Stimulated activated naive CD8-positive, alpha-beta T cell treated with anti-CD3 and anti-CD28 coated beads, Interleukin-15, amount 100 ng/mL, for 72 hours (primary cell): ENCODE measurements at places on chromosomes 4 and X.

GRCh38 chr4:125244848-125245450 is 69.8 kb upstream of the FAT4 start:
- DNase-seq: no peak

- no peak for DNase-seq
These were observed 125.0 kb downstream of the AKAP4 start for GRCh38 chrX:50075630-50076339.

- no peak for DNase-seq
These were observed 31.6 kb upstream of the SOD3 start for GRCh38 chr4:24763631-24764297.

DNA sequence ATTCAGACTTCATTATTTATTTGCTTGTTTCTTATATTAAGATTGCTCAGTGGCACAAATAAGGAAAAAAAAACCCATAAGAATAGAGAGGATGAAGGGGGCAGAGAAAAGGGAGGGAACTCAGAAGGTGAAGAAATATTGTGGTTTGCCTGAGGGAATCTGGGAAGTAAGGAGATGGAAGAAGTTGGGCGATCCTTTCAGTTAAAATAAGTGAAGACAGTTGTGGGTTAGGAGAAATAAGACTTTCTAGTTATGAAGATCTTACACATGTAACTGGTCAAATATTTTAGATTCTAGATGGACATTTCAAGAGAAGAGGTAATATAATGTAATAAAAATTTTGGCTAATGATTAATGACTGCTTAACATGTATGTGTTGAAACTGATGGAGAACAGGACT is 138.7 kb upstream of the LIMCH1 start:
- DNase-seq: no peak

GRCh38 chrX:71453056-71453455 is 79.8 kb upstream of the OGT start:
- no peak for DNase-seq

DNA sequence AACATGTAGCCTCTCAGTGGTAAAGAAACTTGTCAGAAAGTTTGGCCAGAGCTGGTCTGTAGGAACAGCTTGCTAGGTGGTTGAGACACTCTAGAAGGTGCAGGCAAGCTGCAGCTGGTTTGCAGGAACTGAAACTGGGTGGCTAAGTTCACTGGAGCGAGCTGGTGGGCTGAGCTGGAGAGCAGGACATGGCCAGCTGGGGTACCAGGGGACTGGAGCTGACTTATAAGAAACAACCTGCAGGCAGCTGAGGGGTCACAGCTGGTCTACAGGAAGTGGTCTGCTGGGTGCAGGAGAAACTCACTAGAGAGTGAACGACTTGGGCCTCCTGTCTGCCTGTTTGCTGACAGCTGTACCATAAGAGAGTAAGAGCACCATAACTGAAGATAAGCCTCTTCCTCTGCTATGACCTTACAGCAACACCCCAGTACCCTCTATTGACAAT is 157.1 kb upstream of the LNX1 start:
- no peak for DNase-seq

DNA sequence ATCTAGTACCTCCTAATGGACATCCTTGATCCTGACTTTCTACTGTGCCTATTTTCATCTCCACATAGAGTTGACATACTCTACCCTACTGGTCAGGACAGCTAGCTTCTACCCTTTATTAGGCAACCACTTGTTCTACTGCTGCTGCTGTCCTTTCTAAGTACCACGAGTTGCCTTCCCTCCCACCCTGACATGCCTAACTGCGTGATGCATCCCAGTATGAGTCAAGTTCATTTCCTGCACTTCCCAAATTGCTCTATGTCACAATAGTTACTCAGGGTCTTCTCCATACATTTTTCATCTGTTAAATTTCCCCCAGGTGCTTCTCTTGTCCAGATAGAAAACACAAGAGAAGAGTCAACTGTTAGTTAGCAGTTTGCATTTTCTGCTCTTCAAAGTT is 133.4 kb downstream of the TBC1D19 start:
- DNase-seq: no peak

DNA sequence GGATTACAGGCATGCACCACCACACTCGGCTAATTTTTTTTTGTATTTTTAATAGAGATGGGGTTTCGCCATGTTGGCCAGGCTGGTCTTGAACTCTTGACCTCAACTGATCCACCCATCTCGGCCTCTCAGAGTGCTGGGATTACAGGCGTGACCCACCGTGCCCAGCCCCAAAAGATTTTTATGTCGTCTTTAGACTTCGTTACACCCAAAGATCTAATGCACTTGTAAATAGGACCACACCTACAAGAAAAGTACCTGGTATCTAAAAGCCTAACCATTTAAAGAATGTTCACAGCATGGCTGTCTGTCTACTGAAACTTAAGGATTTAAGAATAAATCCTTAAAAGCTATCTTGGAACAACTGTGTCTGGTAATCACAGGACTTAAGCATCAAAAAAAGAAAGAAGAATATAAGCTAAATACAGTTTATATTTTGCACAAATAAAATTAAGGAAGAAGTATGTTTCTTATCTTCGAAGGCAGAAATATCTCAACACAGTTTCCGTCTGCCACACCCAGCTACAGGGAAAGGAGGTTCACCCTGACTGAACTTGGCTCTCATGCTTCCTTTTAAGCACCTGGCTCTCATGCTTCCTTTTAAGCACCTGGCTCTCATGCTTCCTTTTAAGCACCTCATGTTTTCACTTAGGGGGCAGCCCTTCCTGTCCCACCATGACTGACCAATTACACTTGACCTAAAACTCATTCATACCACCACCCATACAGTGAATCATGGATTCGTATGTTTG is 92.0 kb upstream of the STS start:
- DNase-seq: no peak

DNA sequence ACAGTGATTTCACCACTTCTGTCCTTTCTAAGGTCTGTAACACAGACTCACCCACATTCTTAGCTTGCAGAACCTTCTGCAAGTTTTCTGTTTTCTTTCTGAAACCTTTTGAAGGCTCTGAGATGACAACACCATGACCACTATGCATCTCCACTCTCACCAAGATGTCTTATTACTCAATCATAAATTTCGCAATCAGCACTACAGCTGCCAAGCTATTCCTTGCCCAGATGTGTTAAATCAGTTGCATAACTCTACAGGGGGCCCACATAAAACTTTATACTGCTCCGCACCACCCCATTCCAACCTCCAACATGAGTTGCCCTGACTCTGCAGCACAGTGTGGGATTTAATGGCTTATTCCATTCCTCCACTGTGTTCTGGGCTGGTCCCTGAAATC is 229.9 kb downstream of the COL25A1 start:
- DNase-seq: no peak

- DNase-seq: no peak
These were observed 100.3 kb upstream of the USP9X start for GRCh38 chrX:40984962-40985361.

- no peak for DNase-seq
These were observed 107.2 kb downstream of the ATP11C start for GRCh38 chrX:139825618-139826017.

GRCh38 chr4:173448103-173448502 is 49.2 kb upstream of the SCRG1 start:
- no peak for DNase-seq

- DNase-seq: no peak
These were observed 4.6 kb upstream of the LUZP4 start for GRCh38 chrX:115284877-115285276.

DNA sequence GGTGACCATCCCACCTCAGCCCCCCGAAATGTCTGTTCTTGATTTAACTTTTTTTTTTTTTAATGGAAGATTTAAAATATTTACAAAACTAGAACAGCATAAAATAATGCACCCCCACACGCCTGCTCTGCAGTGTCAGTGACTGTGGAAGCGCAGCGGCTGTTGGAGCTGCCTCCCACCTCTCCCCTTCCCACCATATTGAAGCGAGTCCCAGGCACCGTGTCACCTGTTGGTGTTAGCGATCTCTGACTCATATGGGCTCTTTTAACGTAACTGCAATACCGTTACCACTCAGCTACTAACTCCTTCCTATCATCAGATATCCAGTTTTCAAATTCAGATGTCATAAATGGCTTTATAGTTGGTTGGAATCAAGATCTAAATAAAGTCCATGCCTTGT is 17.1 kb upstream of the TADA2B start:
- DNase-seq: no peak

- DNase-seq: no peak
These were observed 83.6 kb upstream of the TMEM33 start for GRCh38 chr4:41851621-41852020.

DNA sequence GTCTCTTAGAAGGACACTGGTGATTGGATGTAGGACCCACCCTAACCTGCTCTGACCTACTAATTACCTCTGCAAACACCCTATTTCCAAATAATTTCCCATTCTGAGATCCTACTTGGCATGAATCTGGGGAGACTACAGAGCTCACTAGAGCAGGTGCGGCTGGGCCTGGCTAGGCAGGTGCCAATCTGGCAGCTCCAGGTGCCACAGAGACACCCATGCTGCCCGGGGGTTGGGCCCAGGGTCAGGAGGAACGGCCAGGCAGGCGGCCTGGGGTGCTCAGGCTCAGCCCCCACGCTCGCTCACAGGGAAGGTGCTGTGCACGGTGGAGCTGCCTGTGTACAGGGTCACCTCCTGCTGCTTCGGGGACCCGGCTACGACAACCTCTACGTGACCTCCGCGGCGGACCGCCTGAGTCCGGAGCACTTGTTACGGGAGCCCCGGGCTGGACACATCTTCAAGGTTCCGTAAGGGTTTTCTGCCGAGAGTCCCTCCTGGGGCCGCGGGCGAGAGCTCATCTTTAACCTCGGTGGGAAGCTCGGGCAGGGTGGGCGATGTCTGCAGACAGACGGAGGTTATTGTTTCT is 26.5 kb upstream of the PLCXD1 start:
- no peak for DNase-seq

- DNase-seq: no peak
These were observed 20.4 kb downstream of the MAML3 start for GRCh38 chr4:140133576-140133975.

DNA sequence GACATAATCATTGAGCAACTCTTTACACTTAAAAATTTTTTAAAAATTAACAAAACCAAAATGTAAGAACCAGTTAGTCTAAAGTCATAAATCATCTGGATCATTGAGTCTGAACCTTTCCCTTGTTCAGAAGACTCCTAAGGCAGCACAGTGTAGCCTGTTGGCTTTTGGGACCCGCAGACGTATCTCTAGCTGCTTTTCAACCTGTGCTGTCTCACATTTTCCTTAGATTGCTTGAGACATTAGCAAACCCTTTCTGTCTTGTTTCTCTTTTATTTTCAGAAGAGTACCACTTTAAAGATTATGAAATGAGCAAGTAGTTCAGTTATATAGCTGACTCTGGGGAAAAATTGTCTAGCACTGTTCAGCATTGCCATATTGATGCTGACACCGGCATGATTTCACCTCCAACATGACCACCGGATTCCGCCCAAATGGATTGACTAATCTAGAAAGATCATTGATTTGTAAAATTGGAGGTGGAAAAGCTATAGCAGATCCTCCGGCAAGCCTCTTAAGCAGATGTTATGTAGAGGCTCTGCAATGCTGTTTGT is 8.9 kb downstream of the TCEANC start:
- no peak for DNase-seq
